ENCODE measurements at places on chromosomes 11 and 22.
A peak's percentile ranks its signal among the peaks of the same experiment; 100 is the strongest.

DNA sequence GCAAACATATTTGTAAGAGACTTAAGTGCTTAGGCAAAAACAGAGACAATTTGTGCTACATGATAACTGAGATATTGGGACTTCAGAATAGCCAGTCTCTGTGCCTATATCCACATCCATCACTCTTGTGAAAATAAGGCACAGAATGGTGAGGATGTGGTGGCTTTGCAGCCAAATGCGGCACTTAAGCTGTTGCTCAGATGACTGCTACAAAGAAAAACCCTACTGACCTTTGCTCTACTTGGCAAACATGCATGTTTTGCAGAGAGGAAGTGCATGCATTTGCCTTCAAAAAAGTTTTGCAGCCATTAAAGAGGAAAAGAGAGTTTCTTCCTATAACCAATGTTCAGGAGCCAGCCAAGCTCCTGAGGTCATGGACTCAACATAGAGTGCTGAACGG, 675.0 kb upstream of the KIRREL3 start:
- no peak for DNase-seq

- DNase-seq = no peak
Observed at GRCh38 chr11:133635244-133635739, 103.0 kb upstream of the OPCML start.

DNA sequence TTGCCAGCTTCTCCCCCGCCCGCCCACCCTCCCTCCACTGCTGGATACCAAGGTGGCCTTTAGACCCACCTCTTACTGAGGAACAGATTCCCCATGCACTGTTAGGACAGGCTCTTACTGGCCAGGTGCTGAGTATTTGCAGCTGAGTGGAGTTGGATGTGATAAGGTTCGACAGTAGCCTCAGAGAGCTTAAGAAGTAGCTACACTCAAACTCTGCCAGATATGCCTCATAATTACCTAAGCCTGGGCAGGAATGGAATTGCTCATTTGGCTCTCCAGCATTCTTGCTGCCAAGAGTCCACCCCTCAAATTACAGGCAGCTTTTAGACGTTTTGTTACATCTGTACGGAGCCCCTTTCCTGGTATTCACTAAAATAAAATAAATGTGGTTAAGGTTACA, 9.6 kb downstream of the FAM181B start:
- no peak for DNase-seq

- DNase-seq = no peak
Observed at GRCh38 chr11:106969644-106970355, 48.5 kb downstream of the GUCY1A2 start.

DNA sequence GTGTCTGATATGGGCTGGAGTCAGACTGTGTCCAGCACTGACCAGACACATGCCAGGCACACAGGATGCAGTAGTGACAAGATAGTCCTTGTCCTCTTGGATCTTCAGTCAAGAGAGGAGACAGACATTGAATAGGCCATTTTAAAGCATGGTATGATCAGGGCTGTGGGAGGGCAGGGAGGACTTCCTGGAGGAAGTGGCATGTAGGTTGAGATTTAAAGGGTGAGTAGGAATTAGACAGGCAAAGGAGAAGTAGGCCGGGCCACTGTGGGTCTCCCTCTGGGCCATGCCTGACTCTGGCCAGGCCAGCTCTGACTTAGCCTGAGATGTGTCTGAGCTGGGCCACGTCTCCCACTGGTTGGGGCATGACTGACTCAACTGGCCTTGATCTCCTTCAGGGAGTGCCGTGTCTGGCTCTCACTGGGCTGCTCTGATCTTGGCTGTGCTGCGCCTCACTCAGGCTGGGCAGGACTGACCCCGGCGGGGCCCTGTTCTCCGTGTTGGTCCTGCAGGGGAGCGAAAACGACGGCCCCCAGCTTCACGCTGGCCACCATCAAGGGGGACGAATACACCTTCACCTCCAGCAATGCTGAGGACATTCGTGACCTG, 71.2 kb downstream of the MYO7A start:
- DNase-seq = no peak

DNA sequence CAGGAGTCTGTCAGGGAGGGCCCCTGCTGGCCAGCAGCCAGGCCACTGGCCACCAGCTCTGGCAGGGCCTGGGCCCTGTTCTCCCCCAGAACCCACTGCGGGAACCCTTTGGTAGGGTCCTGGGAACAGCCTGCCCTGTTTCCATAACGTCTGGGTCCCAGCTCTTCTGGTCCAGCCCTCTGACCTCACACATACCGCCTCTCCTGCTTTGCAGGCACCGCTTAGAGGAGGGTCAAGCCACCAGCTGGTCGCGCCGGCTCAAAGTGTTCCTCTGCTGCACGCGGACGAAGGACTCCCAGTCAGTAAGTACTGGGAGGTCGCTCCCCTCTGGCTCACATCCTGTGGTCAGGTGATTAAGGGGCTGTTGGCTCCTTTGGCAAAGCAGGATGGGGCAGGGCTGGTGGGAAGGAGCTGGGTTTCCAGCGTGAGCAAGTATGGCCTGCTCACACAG, 26.6 kb upstream of the MYRF start:
- no peak for DNase-seq

DNA sequence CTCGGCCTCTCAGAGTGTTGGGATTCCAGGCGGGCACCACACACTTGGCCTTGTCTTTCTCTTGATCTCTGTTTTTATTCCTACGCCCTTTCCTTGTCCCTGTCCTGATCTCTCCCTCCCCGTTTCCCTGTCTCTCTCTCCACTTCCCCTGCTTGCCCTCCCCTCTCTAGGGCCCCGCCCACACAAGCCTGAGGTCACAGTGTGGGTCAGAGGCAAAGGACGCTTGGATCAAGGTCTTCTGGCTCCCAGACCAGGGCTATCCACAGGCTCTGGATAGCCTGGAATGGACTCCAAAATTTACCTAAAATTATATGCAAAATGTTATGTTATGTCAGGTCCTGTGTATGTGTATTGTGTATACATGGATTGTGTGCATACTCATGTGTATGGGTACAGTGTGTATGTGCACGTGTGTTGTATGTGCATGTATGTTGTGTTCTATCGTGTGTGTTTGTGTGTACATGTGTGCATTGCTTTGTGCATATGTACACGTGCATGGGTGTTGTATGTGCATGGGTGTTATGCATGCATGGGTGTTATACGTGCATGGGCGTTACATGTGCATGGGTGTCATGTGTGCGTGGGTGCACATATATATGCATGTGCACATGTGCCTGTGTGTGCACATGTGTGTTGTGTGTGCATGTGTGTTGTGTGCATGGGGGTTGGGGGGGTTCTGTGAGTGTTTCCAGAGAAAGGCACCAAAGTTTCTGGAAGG, 38.3 kb downstream of the TP53I11 start:
- DNase-seq = no peak

GRCh38 chr11:70782401-70782913, 384.1 kb downstream of the CTTN start:
- no peak for DNase-seq

- DNase-seq = peak; percentile 58
Observed at GRCh38 chr11:11916981-11917399, 75.2 kb downstream of the USP47 start.

GRCh38 chr11:24134879-24135589, 361.8 kb upstream of the LUZP2 start:
- no peak for DNase-seq

DNA sequence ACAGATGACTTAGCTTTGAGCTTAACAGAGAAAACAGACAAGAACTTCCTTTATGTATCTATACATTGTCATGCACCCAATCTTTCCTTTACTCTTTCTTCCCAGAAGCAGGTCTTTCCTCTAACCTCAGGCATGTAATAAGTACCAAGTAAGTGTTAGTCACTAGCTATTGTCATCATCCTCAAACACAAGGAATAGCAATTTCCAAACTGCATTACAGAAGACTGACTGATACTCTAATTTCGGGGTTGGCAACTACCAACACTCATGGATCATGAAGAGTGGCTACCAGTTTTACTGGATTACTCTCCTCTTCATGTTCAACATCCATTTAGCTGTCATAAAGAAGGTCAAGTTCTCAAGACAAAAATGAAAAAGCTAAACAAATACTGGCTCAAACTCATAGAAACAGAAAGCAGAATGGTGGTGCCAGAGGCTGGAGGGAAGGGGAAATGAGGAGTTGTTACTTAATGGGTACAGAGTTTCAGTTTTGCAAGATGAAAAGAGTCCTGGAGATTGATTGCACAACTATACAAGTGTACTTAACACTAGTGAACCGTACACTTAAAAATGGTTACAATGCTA, 111.6 kb downstream of the SIK3 start:
- DNase-seq = peak; percentile 59

DNA sequence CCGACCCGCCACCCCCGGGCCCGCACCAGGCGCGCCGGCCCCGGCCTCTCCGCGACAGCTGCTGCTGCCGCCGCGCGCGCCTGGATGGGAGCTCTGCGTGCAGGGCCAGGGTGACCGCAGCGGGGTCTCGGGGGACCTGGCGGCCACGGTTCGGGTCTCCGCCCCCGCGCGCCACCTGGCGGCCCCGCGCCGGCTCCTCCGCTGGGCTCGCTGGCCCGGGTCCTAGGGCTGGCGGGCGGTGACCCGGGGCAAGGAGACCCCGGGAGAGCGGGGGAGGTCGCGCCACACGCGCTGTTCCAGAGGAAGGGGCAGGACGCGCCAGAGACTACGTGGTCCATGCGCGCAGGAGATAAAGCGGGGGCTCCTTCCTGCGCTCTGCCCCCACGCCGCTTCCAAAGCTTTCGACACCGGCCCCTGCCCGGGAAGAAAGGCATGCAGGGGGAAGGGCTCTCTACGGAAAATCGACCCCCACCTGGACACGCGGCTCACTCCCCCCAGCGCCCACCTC, 562 bp downstream of the SHANK2 start:
- DNase-seq = no peak

- no peak for DNase-seq
Observed at GRCh38 chr22:49321477-49322055, 506.1 kb downstream of the BRD1 start.

DNA sequence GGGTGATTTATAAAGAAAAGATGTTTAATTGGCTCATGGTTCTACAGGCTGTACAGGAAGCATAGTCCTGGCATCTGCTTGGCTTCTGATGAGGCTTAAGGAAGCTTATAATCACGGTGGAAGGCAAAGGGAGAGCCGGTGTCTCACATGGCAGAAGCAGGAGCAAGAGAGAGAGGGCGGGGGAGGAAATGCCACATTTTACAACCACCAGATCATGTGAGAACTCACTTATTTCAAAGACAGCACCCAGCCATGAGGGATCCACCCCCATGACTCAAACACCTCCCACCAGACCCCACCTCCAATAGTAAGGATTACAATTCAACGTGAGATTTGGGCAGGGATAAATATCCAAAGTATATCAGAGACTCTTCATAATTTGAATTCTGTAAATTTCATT, 200.7 kb downstream of the MSANTD4 start:
- DNase-seq = no peak

- no peak for DNase-seq
Observed at GRCh38 chr11:10774811-10775210, 23.8 kb downstream of the CTR9 start.

DNA sequence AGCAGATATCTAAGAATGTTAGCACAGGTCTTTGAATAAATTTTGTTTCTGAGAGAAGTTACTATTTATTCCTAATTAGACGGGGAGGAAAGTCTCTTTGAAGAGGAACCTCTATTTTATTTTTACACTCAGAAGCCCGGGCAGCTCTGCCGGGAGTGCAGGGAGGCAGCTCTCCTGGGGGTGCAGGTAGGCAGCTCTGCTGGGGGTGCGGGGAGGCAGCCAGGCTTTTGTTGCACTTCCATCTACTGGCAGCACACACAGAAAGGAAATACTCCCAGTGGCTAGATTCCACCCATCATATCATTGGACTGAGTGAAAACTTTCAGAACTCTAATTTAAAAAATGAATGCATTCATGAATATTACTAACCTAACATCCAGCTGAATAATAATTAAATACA, 24.6 kb downstream of the OR10A6 start:
- no peak for DNase-seq

GRCh38 chr22:32020117-32020516, 22.9 kb upstream of the SLC5A1 start:
- peak; percentile 19 for DNase-seq

GRCh38 chr11:19433367-19433766, 192.6 kb upstream of the E2F8 start:
- no peak for DNase-seq

- DNase-seq = no peak
Observed at GRCh38 chr11:81673001-81673400, 1060.7 kb downstream of the FAM181B start.

GRCh38 chr22:36123673-36124630, 36.6 kb downstream of the APOL3 start:
- DNase-seq = peak; percentile 85

GRCh38 chr11:13013054-13013488, 4.0 kb downstream of the RASSF10 start:
- DNase-seq = no peak

DNA sequence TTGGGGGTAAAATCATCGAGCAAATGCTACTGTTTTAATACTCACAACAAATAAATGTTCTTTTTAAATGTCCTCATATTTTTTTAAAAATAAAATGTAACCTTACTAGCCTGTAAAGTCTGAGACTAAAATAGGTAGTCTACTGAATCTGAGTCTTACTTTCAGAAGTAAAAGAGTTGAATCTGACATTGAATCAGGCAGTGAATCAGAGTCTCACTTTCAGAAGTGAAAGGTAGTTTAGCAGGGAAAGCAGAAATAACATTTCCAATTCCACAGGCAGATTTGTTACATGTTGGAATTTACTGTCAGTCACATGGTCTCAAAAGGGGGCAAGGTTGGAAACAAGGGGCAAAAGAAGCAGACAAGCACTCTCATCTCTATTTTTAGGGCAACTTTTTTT, 143.0 kb downstream of the ELP4 start:
- DNase-seq = no peak

DNA sequence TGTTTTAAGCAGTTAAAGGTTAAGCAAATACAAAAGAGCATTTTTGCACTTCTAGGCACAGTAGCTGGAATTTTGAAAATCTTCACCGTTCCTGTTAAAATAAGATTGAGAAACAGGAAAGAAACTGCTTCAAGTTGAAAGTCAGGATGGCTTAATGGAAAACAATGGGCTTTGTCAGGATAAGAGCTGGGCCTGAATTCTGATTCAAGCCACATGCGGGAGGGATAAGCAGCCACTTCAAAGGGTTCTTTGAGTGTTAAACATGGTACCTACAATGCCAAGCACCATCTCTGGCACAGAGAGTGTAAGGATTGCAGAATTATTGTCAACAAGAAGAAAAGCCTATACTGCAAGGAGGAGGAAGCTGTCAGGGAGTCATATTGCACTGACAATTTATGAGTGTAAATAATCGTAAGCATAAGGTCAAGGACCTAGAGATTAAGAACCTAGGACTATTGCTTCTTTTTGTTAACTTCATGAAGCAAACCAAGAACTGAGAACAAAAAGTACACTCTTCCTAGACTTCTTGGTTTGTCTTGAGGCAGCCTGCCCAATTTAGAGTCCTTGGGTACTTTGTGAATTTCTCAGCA, 32.5 kb downstream of the MPPED2 start:
- no peak for DNase-seq

- no peak for DNase-seq
Observed at GRCh38 chr11:67437082-67437808, at the start of gene PTPRCAP. PTPRCAP (minus strand) TSS chr11:67437682; CDS start chr11:67437619, 63 bp downstream.

Data from fibroblast of skin of left biceps (primary cell).